GM06990 (cell line): ENCODE measurements at places on chromosomes 4 and X.

DNA sequence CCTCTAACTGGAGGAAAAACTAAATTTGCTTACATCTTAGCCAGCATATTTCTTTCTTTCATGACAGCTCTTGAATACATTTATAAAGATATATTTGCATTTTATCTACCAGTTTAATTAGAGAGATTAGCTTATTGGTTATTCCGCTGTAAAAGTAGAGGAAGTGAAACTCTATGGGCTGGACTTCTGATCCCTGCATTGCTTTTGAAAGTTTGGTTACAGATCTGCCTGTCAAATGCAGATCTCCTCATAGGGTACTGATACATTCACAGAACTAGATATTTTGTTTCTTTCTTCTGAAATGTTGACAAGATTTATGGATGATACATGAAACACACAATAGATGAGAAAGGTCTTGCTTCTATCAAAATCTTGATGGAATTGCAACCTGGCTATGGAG, 581.4 kb upstream of the AADAT start:
- DNase-seq: no peak

DNA sequence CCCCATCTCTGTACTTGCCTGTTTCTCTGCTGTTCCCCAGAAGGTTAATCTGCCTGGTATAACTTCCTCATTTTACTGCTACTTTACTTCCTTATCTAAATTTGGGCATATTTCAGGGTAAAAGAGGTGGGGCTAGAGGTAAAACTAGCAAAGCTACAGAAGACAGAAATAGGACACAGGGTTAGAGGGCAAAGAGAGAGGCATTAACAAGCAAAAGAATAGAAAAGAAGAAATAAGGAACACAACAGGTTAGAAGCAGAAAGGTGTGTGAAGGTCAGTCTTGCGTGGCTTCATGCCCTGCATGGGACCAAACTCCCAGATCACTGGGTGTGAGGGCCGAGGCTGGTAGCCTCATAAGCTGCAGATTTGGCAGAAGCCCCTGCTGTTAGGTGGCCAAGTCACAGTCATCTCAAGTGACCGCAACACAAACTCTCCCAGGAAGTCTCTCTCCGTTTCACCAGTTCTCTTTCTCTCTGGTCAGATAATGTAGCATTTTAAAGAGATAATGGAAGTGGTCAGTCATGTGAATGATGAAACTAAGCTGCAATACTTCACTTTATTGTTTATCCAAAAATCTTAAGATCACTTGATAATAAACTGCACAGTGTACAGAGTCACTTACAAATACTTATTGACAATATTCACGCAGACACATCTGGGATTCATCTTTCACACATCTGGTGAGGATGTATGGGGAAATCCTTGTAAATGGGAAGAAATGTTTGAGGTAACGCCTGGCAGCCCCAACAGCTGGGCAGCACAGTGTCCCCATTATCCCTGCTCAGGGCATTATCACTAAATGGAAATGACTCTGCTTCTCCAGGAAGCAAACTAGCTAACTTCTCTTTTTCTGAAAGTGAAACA, 16.4 kb downstream of the TMEM154 start:
- peak; percentile 72 for DNase-seq

DNA sequence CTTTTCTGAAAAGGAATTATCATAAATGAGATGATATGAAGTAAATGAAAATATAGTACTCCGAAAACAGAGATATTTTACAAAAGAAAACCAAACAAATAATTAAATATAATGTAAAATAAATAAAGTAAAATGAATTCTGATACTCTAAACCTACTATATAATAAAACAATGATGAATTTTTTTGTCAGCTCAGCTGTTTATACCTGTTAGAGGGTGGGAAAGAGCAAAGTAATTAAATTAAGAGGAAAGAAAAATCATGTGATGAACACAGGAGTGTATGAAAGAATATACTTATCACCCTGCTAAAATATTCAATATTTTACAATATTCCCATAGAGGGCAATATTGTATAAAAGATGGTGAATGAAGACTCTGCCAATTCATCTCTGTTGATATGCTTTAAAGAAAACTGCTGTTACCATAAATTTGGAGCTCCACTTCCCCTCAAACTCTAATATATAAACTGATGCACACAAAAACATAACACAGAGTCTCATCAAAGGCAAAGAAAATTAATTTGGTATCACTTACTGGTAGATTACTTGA, 6.5 kb upstream of the NDST4 start:
- DNase-seq: no peak

- DNase-seq: no peak
These were observed 79.2 kb downstream of the ARAP2 start for GRCh38 chr4:36164900-36165630.

DNA sequence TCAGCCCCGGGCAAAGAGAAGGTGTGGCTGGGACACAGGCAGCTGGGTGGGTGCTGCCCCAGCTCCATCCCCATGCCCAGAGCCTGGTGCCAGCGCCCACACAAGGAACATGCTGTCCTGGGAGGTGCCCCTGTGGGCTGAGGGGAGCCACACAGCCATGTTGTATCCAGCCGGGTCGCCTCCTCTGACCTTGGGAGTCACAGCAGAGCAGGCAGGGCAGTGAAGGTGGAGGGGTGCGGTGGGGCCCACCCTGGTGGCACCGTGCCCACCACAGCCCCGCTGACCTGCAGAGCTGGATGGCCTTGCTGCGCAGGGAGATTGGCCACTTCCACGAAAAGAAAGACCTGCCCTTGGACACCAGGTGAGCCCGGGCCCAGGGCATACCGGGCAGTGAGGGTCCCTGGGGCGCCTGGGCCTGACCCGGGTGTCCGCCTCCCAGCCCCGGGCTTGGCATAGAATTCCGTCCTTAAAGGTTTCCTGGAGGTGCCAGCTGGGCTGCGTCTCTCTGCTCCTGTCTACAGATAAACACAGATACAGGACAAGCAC, 18.7 kb upstream of the ADD1 start:
- peak; percentile 4 for DNase-seq

GRCh38 chr4:95693594-95693993, 144.8 kb upstream of the UNC5C start:
- no peak for DNase-seq
